Esophagus squamous epithelium (tissue), 5 donors: ENCODE measurements at places on chromosomes 6 and 20.

DNA sequence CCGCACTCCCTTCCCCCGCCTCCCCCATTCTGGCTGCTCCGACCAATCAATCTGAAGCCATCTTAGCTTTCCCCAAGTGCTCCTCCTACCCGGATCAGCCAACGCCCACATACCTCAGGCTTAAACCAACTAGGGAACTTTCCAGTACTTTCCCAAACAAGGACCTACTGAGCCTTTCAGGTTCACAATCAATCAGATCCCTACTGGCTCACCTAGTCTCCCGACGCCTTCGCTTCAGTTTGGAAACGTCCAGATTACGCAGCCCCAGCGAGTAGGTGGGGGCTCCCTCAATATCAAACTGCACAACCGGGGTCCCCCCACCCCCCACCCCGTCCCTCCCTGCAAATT lies 432 bp downstream of the HSPA1L start:
- DNase-seq, result peak; percentile 45

GRCh38 chr6:79404261-79404660 lies 133.0 kb downstream of the LCA5 start:
- no peak for DNase-seq

DNA sequence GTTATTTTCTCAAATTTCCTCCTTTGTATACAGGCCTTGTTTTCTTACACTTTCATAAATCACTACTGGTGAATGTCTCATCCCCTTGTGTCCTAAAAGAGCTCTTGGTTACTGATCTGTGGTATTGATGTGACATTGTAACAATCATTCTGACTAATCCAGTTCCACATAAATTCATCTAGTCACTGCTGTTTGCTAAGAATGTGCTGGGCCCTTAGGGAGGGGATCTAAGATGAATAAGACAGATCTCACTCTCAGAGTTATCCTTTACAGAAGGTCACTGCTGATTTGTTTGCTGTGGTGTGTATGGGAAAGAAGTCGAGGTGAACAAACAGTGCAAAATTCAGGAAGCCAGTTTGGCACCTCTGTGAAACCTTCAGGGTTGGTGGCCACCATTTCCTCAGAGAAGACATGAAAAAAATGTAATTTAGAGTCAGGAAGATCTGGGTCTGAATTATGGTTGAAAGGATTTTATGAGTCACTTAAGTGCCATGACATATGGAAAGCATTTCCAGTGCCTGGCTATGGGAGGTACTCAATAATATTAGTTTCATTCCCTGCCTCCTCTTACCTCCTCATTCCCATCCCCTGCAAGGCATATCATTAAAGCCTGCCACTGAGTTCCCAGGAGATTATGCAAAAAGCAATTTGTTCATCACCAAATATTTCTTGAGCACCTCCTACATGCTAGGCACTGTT lies 121.8 kb downstream of the COL9A1 start:
- DNase-seq, result no peak

- no peak for DNase-seq
Observed at GRCh38 chr6:144515761-144516160, 230.6 kb downstream of the UTRN start.

GRCh38 chr6:119444642-119445557 lies 95.3 kb upstream of the MAN1A1 start:
- DNase-seq, result no peak

DNA sequence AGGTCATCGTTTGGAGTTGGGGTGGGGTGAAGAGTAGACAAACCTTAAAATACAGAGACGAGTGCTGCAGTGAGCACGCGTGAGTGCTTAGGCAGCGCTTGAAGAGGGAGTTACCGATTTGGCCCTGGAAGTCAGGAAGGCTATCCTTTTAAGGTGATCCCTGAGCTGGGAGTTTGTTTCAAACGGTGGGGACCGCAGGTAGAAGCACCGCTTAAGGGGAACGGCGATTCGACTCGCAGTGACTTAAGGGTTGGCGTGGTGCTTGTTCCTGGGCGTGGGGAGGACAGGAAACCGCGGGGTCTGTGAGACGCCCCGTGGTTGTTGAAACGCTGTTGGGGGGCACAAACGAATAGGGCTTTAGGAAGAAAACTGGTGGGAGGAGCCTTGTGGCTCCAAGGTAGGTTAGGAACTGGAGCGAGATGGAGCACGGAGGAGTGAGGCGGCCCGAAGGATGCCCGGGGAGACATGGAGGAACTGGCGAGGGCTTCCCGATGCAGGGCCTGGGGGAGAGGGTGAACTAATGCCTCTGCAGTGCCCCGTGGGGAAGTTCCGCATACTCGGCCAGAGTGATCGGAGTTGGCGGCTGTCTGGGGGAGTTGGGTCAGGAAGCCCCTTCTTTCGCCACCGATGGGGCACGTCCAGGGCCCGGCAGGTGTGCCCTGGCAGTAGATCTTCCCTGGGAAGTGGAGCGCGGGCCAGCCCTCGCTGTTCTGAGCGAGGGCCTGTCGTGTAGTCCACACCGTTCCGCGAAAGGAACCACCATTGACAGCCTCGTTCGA lies 1.3 kb upstream of the CDYL start:
- no peak for DNase-seq

- no peak for DNase-seq
Observed at GRCh38 chr20:35134880-35135279, 12.3 kb downstream of the EDEM2 start.

GRCh38 chr6:79421707-79422484 lies 115.3 kb downstream of the LCA5 start:
- DNase-seq, result no peak

DNA sequence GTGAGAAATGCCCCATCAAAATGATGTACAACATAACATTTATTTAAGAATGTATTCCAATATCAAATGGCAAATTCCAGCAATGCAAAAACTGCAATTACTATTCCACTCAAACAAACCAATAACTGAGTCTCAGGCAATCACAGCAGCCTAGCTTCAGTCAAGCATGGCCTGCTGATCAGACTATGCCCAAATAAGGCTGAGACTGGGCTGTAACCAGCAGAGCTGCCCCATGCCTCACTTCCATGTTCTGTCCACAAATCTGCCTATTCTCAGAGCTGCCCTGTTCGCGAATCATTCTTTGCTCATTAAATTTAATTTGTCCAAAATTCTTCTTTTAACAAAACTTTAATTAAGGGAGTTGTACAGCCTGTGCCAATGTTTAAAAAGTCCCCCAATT lies 155.4 kb downstream of the FNDC1 start:
- no peak for DNase-seq

DNA sequence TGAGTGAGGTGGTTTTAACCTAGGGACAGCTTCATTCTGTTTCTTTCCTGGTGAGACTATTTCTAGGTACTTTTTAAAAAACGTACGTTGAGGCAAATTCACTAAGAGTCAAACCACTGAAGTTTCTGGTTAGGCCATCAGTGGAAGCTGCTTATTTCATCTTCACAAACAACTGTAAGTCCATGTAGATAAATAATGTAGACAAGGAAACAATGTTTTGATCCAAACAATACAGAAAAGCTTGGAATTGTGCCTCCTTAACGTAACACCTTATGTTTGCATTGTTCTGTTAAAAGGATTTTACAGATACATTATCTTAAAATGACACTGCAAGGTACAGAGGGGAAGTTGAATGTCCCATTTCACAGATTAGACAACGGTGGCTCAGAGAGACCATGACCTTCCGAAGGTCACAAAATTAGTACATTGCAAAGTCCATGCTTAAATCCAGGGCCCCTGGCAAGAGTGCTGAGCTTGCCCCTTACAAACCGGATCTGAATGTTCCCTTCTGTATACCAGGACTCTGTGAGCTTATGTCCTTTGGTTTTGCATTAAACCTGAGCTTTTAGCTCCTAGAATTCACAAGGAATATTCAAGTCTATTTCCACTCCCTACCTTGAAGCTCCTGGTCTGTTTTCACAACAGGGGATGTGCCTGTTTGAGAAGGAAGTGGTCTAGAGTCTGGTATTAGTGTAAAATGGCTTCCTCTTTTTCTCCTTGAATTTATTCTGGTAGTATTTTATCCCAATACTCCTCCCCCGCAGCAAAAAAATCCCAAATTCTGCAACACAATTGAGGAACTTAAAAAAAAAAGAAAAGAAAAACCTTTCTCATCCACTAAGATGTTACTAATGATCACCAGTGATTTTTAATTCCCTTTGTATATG lies 28.9 kb upstream of the ZNF217 start:
- no peak for DNase-seq

GRCh38 chr20:34282041-34282440 lies 21.1 kb downstream of the AHCY start:
- no peak for DNase-seq

- DNase-seq, result no peak
Observed at GRCh38 chr6:158048589-158048988, 66.9 kb downstream of the SYNJ2 start.

DNA sequence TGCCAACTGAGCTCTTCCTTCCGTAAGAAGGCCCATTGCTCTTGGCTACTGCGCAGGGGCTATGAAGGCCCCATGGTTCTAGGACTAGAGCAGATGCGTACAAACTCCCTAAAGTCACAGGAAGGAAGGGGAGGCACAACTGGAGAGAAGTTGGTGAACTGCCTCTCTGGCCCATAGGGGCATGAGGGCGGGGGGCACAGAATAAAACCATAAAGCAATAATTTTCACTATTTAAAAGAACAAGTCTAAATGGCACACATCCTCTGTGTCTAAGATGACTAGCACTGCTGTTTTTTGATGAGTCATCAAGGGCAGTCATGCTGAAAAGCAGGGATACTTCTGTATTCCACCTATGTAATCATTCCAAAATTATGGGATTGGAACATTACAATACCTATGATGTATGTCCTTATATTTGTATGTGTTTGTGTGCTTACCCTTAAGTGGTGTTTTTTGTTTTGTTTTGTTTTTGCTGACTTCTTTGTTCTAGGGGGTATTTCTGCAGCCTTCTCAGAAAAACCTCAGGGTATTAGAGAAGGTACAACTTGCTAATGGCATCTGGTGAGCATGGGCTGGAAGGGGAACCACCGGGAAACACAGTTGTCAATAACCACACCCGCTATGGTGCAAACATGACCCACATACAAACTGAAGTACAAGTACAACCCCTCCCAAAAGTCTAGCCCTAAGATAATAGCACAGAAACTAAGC lies 36.9 kb downstream of the B4GALT5 start:
- no peak for DNase-seq

- no peak for DNase-seq
Observed at GRCh38 chr6:1917626-1918371, 308.1 kb downstream of the FOXC1 start.

DNA sequence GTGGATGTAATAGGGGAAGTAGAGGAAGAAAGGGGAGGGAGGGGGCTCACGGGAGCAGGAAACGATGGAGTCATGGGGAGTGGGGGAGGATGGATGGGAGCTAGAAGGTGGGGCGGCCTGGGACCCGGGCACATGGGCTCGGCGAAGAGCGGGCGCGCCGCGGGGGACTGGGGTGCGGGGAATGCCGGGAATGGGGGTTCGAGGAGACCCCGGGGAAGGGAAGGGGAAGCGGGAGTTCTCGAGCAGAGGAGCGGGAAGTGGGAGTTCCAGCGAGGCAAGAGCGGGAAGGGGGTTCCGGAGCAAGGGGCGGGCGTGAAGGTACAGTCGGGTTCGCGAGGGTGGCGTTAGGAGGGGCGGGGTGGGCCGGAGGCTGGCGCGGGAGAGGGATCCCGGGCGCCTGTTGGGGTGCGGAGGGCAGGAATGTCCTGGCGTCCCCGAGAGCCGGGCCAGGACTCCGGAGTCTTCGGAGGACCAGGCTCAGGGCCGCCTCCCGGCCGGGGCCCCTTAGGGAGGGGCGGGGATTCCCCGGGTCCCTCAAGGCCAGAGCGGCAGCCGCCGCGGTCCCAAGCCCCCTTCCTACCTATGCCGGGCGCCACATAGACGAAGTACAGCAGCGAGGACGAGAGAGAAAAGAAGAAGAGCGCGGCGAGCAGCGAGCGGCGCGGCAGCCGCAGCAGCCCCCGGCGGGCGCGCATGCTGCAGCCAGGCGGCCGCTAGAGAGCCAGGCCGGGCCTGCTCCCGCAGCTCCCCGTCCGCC lies 504 bp downstream of the B4GALT5 start:
- no peak for DNase-seq

DNA sequence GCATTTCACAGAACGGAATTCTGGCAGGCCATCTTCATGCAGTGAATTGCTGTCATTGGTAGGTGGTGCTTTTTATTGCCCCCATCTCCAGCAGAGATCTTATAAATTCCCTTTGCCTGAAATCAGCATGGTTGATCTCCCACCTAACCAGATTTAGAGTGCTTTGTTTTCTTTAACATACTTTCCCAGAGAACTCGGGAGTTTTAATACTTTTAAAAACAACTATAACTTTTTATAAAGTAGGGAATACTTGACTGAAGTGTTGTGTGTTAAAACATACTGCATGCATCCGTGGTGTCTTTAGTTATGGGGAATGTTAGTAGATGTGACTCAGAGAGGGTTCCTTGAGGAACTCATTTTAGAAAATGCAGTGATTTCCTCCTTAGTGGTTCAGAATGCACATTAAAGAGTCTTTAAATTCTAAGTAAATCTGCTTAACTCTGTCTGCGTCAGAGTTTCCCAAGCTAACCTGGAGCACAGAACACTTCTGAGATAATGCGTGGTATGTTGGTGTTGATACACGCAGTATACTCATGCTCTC lies 54.9 kb downstream of the AKAP12 start:
- no peak for DNase-seq

DNA sequence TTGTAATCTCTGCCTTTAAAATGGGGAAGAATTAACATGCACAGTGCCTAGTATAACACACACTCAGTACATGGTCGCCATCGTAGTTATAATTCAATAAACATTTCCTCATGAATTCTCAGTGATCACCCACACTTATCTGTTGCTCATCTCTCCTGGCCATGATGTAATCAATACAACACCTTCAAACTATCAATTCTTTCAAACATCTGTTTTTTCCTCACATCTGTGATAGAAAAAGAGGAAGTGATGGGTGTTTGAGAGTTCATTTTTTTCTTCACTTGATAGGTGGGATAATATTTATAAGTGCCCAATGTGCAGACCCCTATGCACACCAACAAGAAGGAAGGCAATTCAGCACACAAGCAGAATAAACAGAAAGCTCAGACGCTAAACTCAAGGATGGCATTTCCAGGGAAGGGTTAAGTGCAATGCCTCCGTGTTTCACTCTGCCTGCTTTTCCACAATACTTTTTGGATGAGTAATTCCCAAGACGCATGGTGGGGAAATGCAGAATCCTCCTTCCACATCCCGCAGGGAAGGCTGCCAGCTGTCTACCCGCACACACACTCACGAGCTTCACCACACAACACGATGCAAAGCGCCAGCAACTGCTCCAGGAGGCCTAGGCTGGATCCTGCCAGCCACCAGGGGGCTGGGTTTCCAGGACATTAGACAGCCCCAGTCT lies 100.3 kb downstream of the GMPR start:
- DNase-seq, result peak; percentile 9

GRCh38 chr6:114087496-114087895 lies 116.5 kb upstream of the HDAC2 start:
- no peak for DNase-seq

- no peak for DNase-seq
Observed at GRCh38 chr6:132872923-132873322, 58.6 kb downstream of the RPS12 start.

DNA sequence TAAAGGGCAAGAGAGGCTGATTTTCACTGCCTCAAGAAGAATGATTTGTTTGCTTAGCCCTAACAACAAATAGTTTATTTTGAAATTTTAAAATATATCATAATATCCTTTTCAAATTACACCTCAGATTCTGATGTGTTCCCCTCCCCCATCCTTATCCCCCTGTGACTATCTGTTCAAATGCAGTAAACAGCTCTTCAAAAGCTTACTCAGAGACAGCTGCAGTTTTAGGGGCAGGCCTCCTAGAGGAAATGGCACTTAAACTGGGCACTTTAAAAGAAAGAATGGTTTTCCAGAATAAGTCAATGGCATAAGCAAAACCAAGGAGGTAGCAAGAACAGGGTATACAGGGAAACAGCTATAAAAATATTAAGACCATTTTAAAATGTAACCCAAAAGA lies 118.6 kb upstream of the UST start:
- DNase-seq, result no peak
